ENCODE measurements at places on chromosomes 7 and 10.

DNA sequence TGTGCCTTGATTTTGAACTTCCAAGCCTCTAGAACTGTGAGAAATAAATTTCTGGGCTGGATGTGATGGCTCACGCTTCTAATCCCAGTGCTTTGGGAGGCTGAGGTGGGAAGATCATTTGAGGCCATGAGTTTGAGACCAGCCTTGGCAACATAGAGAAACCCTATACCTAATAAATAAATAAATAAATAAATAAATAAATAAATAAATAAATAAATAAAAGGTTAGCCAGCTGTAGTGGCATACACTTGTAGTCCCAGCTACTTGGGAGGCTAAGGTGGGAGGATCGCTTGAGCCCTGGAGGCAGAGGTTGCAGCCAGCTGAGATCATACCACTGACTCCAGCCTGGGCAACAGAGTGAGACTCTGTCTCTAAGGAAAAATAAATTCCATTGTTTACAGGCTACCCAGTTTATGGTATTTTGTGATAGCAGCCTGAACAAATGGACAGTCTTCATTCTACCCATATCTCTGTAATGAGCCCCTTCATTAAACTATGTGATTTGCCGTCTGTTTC lies 67.7 kb downstream of the STEAP1B start:
- DNase-seq, result no peak

DNA sequence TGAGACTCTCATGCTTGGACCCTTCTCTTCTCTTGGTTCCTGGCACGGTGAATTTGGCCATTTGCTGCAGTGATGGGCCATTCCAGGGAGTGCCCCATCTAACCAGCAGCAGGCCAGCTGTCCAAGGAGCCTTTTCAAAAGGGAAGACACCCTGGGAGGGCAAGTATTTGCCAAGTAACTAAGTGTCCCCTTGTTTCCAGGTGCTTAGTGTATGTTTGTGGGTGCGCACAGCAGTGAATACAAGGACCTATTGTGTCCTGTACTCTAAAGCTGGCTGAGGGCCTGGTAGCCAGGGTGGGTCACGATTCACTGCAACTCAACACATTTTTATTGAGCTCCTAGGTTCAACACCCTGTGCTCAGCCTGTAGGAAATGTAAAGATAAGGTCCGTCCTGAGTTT lies 348.8 kb downstream of the RNLS start:
- no peak for DNase-seq

GRCh38 chr10:16748749-16749148 lies 68.5 kb downstream of the RSU1 start:
- DNase-seq, result no peak

- no peak for DNase-seq
Measured at GRCh38 chr10:114356751-114357514, 47.4 kb downstream of the AFAP1L2 start.

DNA sequence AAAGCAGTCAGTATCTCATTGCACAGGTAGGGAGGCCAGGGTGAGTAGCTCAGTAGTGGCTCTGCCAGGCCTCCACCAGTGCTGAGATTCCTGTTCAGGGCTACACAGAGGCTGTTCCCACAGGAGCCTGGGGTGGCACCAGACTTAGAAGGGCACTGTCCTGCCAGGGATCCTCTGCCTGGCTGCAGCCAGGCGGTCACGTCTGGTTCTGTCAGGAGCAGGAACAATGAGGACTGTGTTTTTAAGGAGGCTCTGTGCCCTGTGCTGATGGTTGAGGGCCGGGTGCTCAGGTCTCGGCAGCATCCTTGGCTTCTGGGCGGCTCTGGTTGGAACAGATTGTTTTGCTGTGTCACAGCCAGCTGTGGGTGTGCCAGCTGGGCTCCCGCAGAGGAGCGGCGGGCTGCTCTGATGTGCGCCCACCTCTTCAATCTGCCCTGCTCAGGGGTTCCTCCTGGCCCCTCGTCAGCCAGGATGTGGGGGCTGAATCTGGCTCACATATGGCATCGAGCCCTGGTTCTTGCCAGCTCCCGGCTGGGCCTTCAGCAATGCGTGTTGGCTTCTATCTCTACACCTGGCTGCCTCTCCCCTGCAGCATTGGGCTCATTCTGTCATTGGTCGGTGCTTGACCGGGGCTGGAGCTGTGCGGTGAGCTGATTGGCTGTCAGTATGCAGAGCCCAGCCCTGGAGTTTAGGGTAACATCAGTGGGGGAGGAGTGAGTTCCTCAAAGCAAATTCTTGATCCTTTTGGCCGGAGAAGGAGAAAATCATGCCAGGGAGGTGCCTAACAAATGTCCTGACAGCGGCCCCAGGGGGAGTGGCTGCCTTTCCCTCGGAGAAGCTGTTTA lies 41.2 kb downstream of the TACR2 start:
- no peak for DNase-seq

- no peak for DNase-seq
Measured at GRCh38 chr10:120641695-120642094, 184.7 kb downstream of the PLPP4 start.

- DNase-seq, result no peak
Measured at GRCh38 chr10:74275755-74276290, 124.8 kb downstream of the ADK start.

DNA sequence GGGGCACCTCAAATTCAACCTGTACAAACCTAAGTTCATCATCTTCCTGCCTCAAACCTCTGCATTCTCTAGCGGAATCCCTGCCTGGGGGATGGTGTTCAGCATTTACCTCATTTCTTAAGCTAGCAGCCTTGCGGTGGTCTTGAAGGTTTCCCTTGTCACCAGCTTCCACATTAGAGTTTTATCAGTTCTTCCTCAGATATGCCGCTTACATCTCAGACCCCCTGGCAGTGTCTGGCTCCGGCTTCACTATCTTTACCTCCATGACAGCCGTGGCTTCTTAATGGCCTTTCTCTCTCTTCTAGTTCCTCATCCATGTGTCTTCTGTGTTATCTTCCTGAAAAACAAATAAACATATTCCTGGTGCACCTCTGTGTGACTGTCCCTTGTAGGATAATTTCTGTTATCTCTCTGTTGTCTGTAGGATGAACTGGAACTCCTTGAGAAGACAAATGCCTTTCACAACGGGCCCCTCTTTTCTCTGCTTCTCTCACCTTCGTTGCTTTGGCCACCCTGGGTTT lies 101.1 kb upstream of the BMPER start:
- no peak for DNase-seq

DNA sequence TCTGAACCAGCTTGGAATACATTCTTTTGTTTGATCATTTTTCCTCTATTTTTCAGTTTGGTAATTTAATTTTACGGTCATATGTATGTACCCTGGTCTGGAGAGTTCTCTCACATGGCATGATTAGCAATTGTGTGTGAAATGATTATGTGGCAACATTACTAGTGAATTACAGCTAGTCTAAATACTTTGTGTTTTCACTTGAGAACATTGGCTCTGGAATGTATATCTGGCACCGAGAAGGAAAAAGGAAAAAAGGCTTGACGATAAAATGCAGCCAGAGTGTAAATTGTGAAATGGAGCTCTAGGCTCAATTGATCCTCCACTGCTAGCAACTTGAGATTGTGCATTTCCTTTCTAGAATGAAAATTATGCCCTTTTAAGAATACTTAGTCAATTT lies 397.2 kb downstream of the EXOC4 start:
- no peak for DNase-seq

- DNase-seq, result no peak
Measured at GRCh38 chr7:80135309-80136104, 876 bp downstream of the GNAI1 start.

DNA sequence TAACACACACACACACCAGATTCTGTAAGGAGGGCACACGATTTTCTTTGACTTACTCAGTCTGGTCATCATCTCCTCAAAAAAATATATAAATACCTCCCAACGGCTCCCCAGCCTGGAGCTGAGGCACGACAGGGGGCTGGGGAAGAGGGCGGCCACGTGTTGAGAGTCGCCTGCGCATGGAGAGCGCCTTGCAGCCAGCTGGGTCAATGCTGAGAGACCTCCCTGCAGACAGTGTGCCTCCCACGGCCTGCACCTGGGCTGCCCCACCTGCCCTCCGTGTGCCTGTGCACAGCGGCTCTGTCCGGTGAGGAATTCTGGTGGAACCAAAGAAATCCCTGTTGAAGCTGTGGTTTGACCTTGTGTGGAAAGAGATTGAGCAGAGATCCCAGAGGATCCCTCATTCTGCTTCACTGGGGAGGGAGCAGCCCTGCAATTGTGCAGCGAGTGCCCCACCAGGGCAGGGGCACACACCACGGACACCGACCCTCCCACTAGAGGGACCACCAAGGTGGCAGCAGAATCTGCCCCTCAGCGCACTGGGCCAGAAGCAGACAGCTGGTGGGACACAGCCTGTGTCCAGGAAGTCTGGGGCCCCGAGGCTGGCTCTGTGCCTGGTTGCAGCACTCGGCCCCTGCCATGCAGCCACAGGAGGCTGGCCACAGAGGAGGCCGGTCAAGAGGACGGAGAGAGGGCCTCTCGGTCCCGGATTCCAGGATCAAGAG lies 150.5 kb upstream of the PPP2R2D start:
- no peak for DNase-seq

DNA sequence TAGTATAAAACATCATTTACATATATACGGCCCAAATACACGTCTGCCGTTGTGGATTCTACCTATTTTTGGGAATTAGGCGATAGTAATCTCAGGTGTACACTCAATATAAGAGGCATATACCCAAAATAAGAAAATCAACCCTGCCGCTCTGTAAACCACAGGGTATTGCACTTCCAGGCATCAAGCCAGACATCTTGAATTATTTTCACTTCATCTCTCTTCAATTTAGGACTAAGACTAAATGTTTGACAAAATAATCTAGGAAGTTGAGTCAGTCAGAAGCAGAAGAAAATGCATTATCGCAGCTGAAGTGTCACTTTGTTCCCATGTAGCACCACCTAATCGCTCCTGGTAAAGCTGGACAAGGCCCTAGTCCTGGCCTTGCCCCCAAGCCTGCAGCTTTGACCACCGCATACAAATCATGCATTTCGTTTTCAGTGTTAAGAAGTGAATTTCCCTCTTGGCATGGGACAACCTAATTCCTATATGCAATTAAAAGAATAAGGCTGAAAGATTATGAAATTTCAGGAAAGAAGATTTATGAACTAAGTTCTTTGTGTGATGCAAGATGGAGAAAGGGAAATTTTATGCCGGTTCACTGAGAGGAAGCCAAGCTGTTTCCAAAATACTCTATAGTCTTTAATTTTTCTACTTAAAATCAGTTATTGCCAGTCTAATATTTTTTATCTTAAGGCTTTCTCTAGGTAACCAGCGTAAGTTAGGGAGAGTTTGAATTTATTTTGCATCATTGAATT lies 26.0 kb downstream of the CABCOCO1 start:
- no peak for DNase-seq

- no peak for DNase-seq
Measured at GRCh38 chr10:121070275-121071070, 219.3 kb downstream of the WDR11 start.

DNA sequence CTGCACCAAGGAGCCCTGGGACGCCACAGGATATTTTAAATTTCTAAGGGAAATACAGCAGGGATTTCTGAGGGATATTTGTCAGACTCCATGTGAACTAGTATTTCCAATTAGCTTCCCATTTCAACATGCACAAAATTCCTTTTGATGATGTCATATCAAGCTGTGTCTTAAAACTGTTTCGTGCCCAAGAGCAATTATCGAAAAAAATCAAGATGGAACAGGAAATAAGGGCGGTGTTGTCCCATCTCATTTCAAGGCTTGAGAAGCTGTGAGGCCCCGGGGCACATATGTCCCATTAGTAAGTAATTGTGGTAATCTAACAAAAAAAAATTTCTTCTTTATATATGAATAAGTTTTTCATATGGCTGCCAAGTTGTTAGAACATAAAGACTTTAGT lies 47.4 kb downstream of the PPP1R17 start:
- no peak for DNase-seq

DNA sequence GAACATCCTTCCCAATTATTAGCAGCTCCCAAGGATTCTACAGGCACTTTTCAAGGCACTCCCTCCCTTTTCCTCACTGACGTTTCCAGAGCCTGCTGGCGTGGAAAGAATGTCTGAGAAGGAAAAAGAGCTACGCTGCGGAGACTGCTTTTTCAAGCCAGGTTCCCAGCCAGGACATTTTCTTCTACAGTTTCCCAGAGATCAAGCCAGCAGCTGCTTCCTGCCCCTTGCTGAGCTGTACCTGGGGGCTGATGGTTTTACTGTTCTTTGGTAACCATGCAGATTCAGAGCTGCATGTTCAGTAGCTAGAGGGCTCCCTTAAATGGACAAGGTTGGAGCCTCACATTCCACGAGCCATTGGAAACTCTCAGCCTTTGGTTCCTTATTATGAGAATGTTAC lies 133.4 kb downstream of the EVX1 start:
- DNase-seq, result no peak

GRCh38 chr10:123645016-123645415 lies 21.1 kb upstream of the GPR26 start:
- DNase-seq, result no peak

DNA sequence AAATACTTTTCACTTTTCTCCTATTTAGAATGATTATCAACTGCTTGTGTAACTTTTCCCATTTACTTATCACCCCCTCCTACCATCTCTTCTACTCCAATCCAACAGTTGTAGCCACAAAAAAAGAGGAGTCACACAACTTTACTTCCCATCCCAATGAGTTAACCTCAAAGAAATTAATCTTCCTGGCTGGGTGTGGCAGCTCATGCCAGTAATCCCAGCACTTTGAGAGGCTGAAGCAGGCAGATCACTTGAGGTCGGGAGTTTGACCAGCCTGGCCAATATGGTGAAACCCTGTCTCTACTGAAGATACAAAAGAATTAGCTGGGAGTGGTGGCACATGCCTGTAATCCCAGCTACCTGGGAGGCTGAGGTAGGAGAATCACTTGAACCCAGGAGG lies 19.9 kb downstream of the SYPL1 start:
- DNase-seq, result no peak

DNA sequence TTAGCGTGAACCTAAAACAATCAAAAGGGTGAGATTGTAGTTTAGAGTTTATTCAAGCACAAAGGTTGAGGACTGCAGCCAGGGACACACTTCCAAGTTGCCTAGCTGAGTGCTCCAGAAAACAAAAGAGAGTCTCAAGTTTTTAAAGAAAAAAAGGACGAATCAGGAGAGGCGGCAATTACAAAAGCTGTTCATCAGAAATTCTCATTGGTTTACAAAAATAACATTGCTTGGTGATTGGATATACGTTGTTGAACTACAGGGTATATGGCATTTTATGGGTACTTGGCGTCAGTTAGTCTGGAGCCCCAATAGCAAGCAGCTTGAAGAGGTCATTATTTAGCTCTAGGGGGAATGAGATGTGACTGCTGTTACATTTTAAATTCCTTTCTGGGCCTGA lies 11.5 kb downstream of the ZNF438 start:
- no peak for DNase-seq

- DNase-seq, result no peak
Measured at GRCh38 chr7:78578686-78579085, 780.1 kb downstream of the PHTF2 start.
